ENCODE measurements at places on chromosomes 6 and 20.

DNA sequence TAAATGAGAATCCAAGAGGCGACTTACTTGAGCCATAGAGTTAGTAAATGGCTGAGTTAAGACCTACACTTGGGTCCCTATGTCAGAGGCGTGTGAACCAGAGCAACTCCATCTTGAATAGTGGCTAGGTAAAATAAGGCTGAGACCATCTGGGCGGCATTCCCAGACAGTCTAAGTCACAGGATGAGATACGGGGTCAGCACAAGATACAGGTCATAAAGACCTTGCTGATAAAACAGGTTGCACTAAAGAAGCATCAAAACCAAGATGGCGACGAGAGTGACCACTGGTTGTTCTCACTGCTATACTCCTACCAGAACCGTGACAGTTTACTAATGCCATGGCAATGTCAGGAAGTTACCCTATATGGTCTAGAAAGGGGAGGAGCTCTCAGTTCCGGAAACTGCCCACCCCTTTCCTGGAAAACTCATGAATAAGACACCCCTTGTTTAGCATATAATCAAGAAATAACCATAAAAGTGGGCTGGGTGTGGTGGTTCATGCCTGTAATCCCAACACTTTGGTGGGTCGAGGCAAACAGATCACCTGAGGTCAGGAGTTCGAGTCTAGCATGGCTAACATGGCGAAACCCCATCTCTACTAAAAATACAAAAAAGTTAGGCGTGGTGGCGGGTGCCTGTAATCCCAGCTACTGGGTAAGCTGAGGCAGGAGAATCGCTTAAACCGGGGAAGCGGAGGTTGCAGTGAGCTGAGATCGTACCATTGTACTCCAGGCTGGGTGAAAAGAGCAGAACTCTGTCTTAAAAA lies 43.9 kb upstream of the EEF1A1 start:
- no peak for DNase-seq

GRCh38 chr6:46053039-46053933 lies 37.6 kb upstream of the CLIC5 start:
- DNase-seq, result no peak

DNA sequence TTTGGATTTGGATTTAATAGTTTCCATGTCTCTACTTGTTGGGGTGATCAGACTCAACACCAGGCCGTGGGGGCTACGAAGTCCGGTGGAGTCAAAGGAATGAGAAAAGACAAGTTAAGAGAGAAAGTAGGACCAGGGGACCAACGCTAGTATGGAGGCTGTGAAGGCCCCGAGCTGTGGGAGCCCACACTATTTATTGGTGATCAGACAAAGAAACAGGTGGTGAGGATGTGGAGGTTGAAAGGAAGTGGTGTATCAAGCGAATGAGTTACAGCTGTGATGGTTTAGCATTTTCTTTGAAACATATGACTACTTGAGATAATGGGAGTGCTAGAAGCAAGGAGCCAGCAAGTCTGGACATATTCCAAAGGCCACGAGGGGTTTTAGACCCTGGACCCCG lies 62.4 kb downstream of the AKAP7 start:
- DNase-seq, result no peak

GRCh38 chr20:17825252-17825959 lies 125.6 kb downstream of the BANF2 start:
- no peak for DNase-seq

DNA sequence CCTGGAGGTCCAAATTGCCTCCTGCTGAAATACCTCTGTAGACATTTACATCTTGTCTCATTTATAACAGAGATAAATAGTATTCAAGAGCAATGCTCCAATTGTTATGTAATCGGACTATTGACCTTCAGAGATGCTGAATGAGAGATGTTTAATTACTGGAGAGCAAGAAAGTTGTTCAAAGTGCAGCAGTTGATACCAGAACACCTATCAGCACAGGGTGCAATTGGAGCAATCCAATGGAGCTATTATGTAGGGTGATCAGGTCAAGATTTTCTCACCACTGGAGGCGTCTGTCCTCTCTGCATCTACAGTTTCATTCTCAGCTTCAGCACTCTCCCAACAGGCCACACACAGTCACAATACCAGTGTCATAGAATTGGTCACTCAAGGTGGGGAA lies 19.5 kb upstream of the TMX4 start:
- DNase-seq, result no peak

DNA sequence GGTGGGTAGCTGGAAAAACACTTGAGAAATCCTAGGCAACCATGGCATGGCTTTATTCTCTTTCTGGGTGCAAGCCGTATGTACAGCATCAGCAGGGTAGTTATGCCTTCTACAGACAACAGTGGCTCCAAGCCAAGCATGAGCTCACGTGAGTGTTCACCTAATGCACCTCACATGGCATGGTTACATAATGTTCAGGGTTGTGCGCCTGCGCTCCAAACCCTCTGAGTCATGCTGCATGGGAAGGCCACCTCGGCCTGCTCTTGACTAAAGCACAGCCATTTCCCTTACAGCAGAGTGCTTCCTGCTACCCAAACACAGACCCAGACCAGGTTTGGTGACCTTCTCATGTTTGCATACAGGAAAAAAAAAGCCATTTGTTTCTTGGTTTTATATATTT lies 96.2 kb downstream of the VIP start:
- no peak for DNase-seq

- DNase-seq, result no peak
Measured at GRCh38 chr6:64266351-64266821, 630.8 kb downstream of the PHF3 start.

GRCh38 chr20:46242390-46242789 lies 65.9 kb downstream of the CDH22 start:
- no peak for DNase-seq

DNA sequence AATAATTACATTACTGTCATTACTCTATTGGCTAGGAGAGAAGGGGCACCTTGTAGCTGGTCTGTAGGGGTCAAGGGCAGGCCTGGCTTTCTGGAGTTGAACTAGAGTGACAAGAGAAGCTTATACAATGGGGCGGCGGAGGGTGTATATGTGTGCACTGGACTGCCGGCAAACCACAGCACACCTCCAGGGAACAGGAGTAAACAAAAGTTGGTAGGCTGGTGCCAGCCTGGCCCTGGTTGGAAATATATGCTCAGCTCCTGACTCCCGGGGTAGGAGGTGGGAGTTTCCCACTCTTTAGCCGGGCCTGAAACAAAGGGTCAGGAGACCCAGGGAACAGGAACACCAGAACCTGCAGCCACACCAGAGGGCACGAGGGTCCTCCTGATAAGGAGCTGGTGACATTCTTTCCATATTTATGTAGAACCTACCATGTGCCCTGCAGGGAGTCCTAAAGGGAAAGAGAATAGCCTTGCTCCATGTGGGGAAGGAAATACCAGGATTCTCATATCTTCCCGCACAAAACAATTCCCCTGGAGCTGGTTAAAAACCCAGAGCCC lies 5.1 kb downstream of the C6orf132 start:
- no peak for DNase-seq

GRCh38 chr20:9293145-9293544 lies 221.2 kb upstream of the LAMP5 start:
- no peak for DNase-seq

- DNase-seq, result no peak
Measured at GRCh38 chr6:22029171-22029570, 267.7 kb downstream of the PRL start.

DNA sequence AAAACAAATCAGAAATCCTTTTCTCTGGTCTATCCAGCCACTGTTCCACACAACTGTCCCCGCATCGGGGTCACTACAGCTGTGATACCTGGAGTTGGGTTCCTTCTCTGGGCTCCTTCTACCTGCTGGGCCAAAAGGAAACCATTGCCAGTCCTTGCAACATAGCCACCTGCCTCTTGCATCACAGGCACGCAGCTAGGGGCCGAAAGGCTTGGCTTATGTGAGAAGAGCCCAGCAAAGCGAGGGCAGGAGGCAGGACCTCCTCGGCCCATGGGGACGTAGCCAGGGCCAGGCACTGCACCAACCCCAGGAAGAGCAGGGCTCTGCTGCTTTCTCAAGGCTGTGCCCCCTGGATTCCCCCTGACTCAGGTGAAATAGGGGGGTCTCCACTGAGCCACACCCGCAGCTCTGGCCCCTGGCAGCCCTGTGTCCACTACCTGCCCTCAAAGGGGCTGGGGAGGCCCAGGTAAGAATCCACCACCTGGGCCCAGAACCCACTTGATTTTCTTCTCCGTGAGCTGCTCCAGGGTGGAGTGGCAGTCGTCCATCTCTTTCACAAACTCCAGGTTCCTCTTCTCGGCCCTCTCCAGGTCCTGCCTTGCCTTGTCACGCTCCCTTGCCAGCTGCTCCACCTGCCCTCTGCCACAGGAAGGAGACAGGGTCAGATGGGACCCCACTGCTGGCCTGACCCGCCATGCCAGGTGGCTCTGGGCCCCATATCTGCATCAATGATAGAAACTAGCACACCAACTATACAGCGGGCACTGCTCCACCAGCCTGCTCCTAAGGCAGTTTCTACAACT lies 88.9 kb downstream of the GINS1 start:
- no peak for DNase-seq
